CD4-positive, alpha-beta T cell treated with Interleukin-15 for 4 hours (primary cell): ENCODE measurements at places on chromosomes 5 and 9.

DNA sequence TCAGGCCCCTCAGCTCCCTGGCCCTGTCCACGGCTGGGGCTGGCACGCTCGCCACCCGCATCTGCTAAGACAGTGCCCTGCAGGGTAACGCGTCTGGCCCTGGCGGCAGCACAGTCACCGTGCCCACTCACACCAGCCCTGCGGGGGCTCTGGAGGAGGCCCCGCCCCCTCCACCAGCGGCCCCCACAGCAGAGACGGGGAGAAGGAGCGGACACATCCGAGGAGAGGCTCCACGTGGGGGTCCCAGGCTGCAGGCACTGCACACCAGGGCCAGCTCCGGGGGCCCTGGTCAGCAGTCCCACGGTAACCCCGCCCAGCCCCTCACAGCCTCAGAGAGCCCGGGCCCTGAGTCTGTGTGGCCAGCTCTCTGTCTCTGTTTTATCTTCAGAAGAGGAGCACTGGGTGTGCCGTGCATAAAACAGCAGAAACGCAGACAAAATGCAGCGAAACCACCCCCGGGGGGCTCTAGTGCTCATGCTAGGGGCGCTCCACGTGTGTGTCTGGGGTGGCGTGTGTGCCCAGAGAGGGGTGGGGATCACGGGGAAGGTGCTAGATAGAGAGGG lies 47.5 kb upstream of the NRARP start:
- no peak for DNase-seq

DNA sequence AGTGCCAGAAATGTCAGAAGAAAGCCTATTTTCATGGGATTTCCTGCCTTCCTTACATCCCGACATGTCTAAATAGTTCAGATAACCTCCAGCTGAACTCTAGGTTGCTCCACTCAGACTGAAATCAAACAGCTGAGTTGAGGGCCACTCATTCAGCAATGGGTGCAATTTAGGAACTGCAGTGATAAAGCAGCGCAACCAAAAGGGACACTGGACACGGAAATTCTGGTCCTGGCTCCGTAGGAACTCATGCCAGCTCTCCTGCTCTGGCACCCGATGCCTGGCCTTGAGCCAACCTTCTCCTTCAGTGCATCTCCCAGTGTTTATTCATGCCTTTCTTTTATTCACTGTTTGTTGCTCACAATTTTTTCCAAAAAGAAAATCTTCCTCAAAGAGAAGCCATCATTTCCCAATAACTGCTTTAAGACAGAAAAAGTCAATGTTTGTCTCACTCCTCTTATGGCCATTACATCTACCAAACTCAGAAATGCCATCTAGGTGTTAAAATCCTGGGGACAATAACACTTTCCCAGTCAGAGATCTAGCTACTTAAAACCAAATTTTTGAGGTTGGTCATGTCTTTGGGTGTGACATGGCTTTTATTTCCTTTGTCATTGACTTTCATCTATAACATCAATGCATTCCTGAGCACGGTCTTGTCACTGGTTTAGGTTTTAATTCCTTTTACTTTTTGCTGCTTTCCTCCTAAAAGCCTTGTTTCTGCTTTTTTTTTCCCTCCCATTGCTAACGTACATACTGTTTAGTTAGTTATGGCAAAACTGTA lies 126.9 kb downstream of the PDE4D start:
- DNase-seq = no peak

GRCh38 chr5:132253452-132254320 lies 3.8 kb upstream of the PDLIM4 start:
- DNase-seq = no peak

DNA sequence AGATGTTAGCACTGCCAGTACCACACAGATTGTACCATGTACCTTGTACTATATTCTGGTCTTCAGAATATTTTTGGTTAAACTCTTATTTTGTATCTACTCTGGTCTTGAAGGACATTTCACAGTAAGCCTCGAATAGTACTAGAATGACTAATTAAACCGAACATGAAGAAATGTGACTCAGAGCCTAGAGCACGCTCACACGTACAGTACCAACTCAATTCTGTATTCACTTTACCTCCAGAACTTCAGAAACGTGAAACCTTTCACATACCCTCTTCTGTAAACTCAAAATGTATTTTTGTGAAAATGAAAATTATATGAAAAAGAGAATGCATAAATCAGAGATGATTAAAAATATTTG lies 112.8 kb downstream of the MVB12B start:
- no peak for DNase-seq
